ENCODE measurements at places on chromosomes 2 and 18.

GRCh38 chr2:239315308-239315707 lies 85.5 kb downstream of the HDAC4 start:
- DNase-seq, result no peak

DNA sequence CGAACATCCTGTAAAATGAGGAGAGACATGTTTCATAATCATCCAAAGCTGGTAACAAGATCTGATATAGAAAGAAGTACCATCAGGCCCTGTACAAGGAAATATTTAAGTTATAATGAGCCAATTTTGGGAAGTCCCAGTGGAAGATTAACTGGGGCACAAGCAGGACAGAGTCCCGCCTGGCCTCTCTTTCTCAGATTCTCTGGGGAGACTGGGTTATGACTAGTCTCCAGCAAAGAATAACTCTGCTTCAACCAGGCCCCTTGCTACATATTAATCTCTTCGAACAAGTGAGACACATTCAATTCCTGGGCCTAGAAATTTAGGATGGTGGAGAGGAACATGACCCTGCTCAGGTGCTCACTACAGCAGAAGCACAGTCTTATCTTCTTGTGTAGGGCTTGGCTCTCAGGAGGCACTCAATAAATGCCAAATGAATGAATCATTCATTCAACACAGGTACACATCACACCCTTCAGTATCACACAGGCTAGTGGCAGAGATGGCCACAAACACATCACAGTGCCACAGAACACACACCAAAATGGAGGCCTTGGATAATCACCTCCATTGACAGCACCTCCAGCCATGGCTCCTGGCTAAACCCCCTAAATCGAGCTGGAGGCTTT lies 46.4 kb upstream of the RNF152 start:
- DNase-seq, result no peak

GRCh38 chr2:110113961-110114591 lies 1.5 kb downstream of the MALL start:
- DNase-seq, result no peak

GRCh38 chr2:158618891-158619490 lies 162.2 kb downstream of the PKP4 start:
- DNase-seq, result no peak

GRCh38 chr2:142119347-142119746 lies 11.5 kb downstream of the LRP1B start:
- no peak for DNase-seq

- peak; percentile 63 for DNase-seq
These were observed 181.5 kb upstream of the ACVR2A start for GRCh38 chr2:147663153-147663961.

GRCh38 chr2:140589696-140590095 lies 1541.1 kb downstream of the LRP1B start:
- no peak for DNase-seq

GRCh38 chr2:216653931-216654365 lies 20.7 kb downstream of the IGFBP2 start:
- no peak for DNase-seq

GRCh38 chr2:191688934-191689695 lies 11.2 kb downstream of the NABP1 start:
- DNase-seq, result no peak

DNA sequence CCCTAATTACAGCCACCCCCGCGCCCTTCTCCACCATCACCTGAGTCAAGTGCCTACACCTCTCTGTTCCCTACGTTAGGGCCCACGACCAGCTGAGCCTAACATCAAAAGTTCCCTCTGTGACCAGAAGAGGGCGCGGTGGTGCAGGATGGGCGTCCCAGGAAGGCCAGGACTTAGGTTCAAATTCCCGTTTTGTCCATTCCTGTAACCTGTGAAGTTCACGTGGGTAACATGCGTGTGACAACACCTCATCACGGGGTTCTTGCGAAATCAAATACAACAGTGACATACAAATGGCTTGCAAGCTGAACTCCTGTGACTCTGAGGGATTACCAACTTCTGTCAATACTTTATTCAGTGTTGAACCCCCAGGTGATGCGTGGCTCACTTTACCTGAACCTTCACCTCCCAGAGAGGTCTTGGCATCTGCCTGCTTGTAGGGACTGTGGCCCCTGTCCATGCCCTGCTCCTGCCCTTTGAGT lies 207.9 kb downstream of the ARL4C start:
- DNase-seq, result peak; percentile 70

GRCh38 chr2:1514391-1515072 lies 101.3 kb downstream of the TPO start:
- no peak for DNase-seq

DNA sequence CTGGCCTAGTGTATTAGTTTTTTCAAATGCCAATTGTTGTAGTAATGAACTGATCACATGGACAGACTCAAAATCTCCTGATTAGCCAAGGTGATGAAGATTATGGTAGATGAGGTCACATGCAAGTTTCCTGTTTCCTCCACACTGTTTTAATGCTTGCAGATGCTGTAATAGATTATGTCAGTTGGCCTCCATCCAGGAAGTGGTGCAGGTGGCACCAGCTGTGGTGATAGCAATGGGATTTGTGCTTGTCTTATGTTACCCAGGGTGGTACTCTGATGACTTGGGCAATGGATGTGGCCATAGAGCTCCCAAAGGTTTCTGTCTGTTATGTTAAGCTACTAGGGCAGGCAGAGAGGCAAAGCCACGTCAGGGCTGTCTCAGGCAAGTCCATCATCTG lies 332.9 kb upstream of the DDX18 start:
- DNase-seq, result no peak

DNA sequence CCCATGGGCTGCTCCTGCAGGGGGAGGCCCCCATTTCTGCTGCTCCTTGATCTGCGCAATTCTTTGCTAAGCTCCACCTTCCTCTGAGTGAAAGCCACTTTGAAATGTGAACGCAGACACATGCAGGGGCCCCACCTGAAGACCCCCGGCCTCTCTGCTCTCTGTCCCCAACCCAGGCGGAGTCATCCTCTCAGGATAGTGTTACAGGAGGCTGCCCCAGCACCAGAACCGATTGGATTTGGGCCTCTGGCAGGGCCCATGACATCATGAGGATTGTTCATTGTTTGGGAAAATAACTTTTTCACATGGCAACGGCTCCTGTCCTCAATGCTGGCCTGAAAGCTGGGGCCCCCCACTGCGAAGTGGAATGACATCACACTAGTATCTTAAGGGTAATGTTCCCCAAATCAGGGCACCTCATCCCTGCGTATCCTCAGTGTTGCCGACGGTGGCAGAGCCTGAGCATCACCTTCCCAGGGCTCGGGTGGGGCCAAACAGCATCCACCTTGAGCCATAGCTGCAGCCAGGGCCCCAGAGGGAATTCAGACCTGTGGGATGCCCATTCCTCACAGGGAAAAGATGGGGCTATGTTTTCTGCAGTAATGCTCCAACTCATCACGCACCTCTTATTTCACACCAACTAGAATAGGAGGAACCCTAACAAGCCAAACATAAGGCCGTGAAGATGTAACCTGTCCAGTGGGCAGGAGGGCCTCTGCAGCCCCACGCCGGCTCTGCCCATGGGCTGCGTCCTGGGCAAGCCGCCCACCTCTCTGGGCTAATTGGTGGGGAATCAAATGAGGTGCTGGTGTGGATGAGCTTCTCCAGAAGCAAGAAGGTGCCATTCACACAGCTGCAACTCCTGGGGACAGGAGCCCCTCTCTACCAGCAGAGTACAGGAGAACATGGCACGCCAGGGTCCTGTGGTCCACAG lies 2.7 kb upstream of the ERFE start:
- DNase-seq, result no peak

DNA sequence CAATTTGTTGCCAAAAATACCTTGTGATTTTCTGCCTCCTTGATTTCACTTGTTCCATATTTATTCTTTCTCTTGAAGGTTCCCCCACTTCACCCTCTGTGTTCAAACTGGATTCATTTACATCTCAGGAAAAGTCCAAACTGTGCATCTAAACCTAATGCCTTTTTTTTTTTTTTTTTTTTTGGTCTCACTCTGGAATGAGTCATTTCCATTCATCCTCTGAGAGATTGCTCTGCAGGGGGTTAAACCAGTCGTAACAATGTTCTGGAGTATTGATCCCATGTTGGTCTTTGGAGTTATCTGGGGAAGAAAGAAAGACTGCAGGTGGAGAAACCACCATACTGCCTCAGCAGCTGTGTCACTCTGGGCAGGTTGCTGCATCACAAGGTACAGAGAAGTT lies 119.7 kb downstream of the TACR1 start:
- DNase-seq, result no peak

GRCh38 chr2:12099374-12099773 lies 352.9 kb downstream of the LPIN1 start:
- DNase-seq, result no peak

DNA sequence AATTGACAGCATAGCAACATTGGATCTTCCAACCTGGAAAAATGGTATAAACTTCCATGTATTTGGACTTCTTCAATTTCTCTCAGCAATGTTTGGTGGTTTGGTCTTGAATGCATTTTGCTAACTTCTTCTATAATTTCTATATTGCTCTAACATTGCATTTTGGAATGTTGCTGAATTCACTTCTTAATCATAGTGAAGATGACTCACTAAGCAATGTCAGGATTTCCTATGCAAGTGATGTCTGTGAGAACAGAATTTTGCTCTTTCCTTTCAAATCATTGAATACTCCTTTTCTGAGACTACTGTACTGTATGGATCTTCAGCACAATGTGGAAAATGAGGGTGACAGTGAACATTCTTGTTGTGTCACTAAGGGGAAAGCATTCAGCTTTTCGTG lies 28.9 kb upstream of the CDH19 start:
- DNase-seq, result no peak

DNA sequence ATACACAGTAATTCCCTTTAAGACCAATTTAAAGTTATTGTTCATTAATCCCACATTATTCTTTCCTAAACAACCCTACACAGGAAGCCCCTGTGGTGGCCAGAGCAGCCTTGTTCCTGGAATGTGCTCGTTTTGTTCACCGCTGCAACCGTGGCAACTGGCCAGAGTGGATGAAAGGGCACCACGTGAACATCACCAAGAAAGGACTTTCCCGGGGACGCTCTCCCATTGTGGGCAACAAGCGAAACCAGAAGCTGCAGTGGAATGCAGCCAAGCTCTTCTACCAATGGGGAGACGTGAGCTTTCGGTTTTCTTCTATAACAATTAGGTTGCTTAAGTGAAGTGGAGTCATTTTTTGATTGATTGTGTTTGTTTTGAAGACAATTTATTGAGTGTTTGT lies 101.0 kb downstream of the UNC80 start:
- DNase-seq, result no peak

GRCh38 chr18:50694147-50694546 lies 125.7 kb downstream of the MRO start:
- DNase-seq, result no peak

GRCh38 chr18:78857314-78858150 lies 122.1 kb upstream of the SALL3 start:
- no peak for DNase-seq

DNA sequence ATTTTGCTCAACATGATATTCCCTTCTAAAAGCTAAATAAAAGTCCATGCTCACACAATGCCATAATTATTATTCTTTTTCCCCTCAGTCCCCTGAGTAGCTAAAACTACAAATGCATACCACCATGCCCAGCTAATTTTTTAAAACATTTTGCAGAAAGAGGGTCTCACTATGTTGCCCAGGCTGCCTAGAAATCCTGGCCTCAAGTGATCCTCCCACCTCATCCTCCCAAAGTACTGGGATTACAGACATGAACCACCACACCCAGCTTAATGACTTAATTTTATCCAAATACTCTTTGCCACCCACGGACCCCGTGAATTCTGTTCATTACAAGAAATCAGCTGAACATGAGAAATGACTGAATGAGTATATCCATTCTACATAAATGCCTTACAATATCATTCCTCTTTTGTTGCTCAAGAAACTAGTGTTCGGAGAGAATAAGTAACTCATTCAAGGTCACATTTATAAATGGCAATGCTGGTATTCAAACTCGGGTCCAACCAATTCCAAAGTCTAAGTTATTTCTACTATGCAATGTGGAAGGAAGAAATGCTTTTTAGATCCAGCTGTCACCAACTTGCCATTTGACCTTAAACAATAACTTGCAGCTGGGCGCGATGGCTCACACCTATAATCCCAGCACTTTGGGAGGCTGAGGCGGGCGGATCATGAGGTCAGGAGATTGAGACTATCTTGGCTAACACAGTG lies 59.8 kb downstream of the NOL10 start:
- DNase-seq, result no peak

GRCh38 chr2:152336119-152336853 lies 1.3 kb downstream of the FMNL2 start:
- DNase-seq, result no peak

DNA sequence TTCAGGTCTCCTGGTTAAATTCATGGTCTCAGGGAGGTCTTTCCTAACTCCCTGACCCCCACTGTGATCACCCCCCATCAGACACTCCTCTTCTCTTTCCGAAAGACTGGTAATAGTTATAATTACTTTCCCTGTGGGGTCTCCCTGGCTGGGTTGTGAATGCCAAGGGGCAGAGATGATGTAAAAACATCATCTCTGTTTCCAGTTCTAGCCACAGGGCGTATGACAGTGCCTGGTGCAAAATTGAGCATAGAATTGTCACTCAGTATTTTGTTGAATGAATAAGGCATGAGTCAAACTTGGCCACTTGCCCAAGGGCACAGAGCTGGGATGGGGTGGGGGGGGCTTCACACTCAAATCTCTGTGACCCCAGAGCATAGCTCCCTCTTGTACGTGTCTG lies 65.2 kb downstream of the LTBP1 start:
- no peak for DNase-seq

DNA sequence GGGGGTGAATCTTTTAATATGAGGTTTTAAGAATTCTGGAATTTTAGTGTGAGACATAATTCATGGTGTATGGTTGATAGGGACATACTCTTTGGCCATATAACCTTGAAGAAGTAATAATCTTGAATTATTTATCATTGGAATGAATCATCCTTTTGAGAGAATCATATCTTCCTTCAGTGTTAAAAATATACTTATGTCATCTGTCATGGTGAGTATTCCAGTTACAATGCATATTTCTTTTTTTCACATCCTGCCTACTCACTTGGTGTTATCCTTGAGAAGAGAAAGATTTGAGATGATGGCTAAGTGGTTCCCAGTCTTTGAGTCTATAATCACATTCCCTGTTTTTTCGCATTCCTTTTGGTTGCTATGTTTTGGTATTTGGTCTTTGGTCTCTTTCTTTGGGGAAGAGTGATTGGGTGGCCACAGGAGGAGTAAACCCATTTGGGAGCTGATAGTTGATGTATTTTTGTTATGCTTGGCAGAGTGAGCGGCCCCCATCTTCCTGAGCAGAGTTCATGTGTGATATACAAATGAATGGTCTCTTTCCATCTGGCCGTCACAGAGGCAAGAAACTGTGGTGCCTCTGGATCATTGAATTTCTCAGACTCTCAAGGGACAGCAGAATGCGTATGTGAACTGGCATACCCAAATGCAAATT lies 21.6 kb downstream of the ASAP2 start:
- no peak for DNase-seq

- DNase-seq, result no peak
These were observed 185.5 kb downstream of the CDH2 start for GRCh38 chr18:27991391-27991790.

GRCh38 chr2:26330114-26330549 lies 15.8 kb upstream of the SELENOI start:
- peak; percentile 62 for DNase-seq

Data from naive thymus-derived CD4-positive, alpha-beta T cell (primary cell).